Mucosa of descending colon (tissue), 3 donors: ENCODE measurements at places on chromosomes 1 and 21.

DNA sequence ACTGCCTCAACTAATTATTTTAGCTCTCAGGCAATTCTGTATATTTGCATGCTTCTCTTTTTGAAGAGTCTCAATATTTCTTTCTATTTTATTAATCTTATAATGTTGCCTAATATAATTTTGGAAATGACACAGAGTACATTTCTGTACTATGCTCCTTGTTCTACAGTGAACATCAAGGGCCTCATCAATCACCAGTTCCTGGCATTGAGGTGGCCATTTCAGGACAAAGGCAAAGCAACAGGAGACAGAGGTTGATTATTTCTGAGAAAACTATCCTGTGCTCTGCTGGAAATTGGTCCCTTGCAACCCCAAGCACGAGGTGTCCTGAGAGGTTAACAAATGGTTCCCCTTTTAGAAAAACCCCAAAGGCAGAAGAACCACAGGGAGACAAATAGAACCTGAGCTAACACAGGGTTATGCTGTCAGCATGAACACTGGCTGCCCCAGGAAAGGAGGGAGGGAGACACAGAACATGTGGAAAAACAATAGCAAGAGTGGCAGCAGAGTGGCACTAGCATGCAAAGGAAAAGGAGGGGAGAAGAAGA lies 63.9 kb upstream of the VAV3 start:
- DNase-seq, result no peak

- DNase-seq, result no peak
Observed at GRCh38 chr1:78375996-78376395, 114.8 kb upstream of the PTGFR start.

GRCh38 chr1:17668624-17669175 lies 86.4 kb upstream of the ACTL8 start:
- no peak for DNase-seq

DNA sequence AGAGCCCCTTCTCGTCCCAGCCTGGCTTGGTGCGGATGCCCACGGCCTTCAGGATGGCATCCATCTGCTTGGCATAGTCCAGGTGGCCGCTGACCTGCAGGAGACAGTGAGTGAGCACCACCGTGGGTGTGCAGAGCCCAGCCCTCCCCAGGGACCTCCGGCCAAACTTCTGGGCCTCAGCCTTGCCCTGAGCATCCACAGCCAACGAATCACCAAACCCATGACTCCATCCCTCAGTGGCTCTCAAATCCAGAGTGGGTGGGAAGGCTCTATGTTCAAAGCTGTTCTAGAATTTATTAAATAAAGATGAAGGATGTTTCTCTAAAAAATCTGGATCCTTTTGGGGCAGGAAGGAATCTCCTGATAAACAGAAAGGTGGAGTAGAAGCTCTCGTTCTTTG lies 18.7 kb downstream of the HTR6 start:
- DNase-seq, result no peak

GRCh38 chr1:204623365-204623893 lies 62.1 kb downstream of the LRRN2 start:
- no peak for DNase-seq

DNA sequence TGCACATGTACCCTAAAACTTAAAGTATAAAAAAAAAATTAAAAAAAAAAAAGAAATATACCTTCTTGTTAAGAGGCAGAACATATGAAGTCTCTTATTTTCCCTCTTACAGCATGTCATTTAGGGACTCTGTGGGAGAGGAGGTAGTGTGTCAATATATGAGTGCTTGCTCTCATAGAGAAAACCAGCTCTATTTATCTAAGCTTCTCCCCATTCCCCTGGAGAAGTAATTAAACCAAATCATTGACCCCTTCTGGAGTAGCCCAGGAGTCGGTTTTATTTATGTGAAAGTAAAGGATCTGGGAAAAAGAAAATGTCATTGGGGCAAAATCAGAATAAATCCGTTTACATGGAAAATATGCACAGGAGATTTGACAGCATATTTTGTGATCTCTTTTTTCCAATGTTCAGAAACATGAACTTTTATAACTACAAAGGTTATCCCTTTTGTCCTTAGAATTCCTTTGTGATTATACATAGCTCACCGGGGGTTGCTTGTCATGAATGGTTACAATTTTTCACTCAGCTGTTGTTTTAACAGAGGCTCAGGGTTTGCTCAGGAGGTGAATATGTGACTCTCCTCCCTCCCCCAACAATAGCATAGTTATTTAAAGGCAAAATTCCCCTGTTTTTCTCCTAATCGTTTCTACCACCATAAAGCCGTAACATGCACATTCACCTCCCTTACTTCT lies 114.5 kb upstream of the C1orf21 start:
- no peak for DNase-seq

DNA sequence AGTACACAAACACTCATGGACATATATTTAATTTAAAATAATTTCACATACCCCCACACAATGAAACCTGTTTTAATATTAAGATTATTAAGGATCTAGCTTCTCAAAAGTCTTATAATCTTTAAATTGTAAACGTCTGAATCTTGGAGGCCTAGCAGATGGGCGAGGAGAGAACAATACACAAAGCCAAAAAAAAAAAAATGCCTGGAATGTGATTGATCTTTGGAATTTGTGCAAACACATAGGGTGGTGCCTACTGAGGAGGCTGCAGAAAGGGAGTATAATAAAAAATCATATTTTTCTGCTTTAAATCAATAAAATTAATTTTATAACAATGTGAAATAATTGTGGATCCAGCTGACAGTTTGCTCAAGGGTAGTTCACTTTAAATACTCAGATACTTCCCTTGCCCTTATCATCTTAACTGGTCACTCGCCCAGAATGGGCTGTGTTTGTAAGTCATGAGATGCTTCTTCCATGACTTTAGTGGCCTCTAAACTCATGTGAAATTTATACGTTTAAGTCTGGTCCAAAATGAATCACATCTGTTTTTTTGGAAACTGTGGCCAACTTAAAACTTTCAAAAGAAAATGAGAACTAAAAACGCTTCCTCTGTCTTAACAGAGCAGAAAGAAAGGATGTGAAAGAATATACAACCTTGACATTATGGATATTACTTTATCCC lies 802.8 kb upstream of the CXADR start:
- no peak for DNase-seq

- DNase-seq, result no peak
Observed at GRCh38 chr1:67735206-67735605, 50.2 kb downstream of the GADD45A start.

DNA sequence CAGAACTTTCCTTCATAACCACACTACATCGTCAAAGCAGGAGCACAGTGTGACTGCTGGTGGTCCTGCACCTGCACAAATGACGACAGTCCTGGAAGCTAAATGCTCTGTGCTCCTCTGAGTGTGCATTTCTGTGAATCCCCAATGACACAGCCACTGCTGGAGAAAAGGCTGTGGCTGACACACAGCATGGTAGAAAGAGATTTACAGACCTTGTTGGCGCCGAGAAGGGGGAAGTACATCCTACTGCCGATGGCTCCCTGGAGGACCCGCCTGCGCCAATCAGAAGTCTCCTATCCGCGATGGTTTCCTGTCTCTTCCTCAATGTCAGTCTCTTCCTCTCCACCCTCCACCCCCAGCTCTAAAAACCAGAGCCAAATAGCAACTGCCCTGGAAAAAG lies 115.4 kb upstream of the RAB4A start:
- no peak for DNase-seq

DNA sequence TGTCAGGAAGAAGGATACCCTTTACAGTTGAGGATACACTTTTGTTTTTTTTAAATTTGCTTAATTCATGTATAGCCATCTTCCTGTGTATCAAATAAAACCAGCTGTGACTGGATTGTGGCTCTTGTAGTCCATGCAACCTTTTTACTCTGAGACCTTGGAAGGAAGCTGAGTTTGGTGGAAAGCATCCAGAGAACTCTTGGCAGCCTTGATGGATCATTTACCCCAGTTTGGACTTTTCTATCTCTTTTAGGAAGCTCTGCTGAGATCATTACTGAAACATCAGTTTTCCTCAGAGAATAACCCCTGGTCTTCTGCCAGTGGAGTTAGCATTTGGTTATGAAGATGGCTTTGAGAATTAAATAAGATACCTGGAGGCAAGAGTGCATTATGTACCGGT lies 21.2 kb upstream of the APOBEC4 start:
- DNase-seq, result no peak

- peak; percentile 62 for DNase-seq
Observed at GRCh38 chr1:167713330-167714081, 8.3 kb upstream of the MPZL1 start.
